ENCODE measurements at places on chromosomes 3 and 15.

- DNase-seq = peak; percentile 19
Observed at GRCh38 chr15:35522061-35522460, 23.9 kb downstream of the DPH6 start.

DNA sequence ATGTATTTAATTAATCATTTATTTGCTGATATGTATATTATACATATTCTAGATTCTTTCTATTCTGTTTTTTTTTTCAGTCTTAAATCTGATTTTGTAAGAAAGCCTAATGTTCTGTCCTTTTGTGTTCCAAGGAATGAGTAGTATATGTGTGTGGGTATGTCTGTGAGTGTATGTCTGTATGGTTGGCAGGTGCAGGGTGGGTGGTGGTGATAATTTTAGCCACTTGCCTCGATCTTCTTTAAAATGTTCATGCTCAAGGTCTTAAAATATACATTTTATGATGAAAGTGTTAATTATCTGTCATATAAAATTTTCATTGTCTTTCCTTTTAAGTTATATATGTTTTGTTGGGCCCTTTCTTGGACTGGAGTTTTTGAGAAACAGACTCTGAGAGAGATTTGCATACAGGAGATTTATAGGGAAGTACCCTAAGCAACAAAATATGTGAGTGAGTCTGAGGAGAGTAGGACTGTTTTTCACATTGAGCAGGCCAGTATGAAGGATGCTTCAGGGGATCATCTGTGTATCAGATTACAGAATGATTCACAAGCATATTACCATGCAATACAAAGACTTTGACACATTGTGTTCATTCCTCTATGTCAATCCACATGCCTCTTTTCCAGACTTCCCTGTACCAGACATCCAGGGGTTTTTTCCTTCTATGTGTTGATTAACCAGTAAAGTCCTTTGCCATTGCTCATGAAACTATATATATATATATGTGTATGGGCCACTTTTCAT, 211.0 kb upstream of the DPPA4 start:
- peak; percentile 62 for DNase-seq

- DNase-seq = no peak
Observed at GRCh38 chr3:114711321-114711886, 417.6 kb downstream of the TIGIT start.

GRCh38 chr15:40192942-40193341, 32.1 kb downstream of the BUB1B start:
- DNase-seq = peak; percentile 27

DNA sequence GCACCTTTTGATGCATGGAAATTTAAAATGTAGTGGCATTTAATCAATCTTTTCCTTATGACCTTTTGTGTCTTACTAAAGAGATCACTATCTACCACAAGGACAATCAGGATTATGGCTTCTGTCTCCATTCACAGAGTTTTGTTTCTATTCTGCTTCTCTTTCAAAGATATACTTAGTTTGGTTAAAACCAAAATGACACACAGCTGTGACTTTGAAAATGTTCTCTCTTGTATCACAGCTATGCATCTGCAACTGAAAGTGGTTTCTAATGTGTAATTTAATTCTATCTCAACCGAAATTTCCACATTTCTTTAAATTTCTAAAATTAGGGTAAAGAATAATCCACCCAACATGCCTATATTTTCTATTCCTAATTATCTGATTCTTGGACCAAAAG, 27.7 kb downstream of the HLTF start:
- DNase-seq = no peak

DNA sequence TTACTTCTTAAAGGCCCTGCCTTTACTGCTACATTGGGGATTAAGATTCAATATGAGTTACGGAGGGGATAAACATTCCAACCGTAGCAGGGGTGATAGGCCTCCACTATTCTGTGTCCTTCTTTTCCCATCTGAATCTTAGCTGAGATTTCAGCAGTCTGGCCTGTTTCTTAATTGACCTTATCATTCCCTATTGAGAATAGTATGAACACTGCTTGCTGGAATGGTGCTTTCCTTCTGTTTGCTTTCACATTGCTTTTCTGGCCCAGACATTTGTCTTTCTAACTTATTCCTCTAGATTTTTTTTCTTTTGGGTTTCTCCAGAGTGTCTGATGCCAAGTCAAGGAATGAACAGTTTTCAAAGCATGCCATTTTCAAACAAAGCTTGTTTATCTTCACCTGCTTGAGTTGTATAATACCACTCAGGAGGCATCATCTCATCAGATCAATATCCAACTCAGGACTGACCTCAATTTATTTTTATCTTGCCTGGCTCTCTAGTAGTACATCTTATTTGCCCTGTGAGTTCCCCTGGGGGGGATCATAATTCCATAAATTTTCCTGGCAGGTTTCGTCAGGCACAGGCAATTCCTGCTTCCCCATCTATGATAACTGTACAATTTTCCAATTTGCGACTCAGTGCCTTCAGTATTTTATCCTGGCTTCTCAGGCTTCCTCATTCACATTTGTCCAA, 161.1 kb upstream of the STT3B start:
- no peak for DNase-seq

DNA sequence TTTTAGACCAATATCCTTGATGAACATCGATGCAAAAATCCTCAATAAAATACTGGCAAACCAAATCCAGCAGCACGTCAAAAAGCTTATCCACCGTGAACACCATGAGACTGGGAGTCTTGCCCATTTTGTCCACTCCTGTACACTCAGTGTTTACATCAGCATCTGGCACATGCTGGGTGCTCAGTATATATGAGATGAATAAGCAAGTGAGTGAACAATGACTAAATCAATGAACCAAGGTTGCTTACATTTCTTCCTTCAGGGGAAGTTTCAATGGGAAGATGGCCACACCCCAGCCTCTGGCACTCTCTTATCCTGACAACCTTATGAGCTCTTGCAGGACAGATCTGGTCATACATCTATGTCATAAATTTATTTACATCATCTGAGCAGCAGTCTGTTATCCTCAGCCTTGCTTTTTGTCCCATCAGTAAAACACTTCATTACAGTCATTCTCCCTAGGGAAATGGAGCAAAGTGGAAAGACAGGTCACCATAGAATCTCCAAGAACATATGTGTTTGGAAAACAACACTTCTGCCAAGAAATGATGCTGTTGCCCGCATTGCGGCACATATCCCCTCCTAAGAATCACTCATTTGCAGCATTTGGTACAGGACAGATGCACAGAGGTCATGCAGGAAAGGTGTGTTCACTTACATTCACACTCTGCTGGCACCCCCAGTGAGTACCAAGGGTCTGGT, 171.8 kb upstream of the EIF1B start:
- DNase-seq = peak; percentile 79

DNA sequence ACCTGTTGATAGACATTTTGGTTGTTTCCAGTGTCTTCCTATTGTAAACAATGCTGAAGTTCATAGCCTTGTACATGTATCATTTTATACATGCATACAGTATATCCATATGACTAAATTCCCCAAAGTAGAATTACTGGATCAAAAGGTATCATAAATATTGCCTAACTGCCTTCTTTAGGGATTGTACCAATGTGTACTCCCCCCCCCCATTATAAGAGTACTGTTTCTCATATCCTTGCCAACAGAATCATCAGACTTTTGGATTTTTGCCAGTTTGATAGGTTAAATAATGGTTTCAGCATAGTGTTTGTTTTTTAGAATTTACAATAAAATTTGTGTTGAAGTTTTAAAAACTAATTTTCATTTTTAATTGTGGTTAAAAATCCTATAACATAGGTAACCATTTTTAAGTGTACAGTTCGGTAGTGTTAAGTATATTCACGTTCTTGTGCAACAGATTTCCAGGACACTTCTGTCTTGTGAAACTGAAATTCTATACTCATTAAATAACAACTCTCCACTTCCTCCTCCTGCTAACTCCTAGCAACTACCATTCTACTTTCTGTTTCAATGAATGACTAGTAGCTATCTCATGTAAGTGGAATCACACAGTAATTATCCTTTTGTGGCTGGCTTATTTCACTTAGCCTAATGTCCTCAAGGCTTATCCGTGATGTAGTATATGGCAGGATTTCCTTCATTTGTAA, 30.8 kb upstream of the MAP3K13 start:
- DNase-seq = peak; percentile 53

DNA sequence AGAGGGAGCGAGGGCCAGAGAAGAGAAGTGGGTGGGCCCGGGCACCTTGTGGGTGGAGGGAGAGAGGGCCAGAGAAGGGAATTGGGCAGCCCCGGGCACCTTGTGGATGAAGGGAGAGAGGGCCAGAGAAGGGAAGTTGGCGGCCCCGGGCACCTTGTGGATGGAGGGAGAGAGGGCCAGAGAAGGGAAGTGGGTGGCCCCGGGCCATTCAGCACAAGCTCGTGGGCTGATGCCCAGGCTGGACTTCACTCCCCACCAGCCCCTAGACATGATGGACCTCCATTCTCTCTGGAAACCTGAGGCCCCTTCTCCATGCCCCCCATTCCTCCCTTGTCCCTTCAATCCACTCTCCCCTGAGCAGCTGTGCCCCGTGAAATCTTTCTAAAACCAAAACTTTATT, 15.8 kb downstream of the DUSP7 start:
- no peak for DNase-seq

- DNase-seq = peak; percentile 40
Observed at GRCh38 chr3:25849641-25850385, 59.9 kb downstream of the OXSM start.

GRCh38 chr3:140370686-140371085, 307.2 kb upstream of the TRIM42 start:
- no peak for DNase-seq

- DNase-seq = no peak
Observed at GRCh38 chr3:86744051-86744450, 246.9 kb downstream of the VGLL3 start.

All from EL (cell line).